Stimulated activated CD8-positive, alpha-beta memory T cell treated with anti-CD3 and anti-CD28 coated beads, Interleukin-4, amount 100 ng/mL, for 1 hour (primary cell): ENCODE measurements at places on chromosomes 12 and 14.

DNA sequence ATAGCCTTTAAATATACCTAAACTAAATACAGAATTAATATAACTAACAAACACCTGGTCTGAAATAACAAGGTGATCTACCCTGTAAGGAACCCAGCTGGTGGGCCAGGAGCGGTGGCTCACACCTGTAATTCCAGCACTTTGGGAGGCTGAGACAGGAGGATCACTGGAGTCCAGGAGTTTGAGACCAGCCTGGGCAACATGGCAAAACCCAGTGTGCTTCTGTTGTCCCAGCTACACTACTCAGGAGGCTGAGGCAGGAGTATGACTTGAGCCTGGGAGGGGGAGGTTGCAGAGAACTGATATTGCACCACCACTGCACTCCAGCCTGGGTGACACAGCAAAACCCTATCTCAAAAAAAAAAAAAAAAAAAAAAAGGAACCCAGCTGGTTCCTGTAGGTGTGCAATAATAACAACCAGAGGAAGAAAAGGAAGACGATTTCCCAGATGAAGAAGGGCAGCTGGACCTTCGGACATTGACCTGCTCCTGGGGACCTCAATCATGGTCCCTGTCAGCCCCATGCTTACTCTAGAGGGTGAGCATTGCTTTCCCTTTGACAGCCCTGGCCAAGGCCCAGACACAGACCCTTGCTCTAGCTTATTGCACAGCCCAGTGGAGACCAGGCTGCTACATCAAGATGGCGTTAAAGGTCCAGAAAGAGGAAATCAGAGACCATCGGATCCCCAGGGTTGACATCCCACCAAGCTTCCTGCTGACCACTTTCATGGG is 5.4 kb downstream of the FOS start:
- no peak for DNase-seq

DNA sequence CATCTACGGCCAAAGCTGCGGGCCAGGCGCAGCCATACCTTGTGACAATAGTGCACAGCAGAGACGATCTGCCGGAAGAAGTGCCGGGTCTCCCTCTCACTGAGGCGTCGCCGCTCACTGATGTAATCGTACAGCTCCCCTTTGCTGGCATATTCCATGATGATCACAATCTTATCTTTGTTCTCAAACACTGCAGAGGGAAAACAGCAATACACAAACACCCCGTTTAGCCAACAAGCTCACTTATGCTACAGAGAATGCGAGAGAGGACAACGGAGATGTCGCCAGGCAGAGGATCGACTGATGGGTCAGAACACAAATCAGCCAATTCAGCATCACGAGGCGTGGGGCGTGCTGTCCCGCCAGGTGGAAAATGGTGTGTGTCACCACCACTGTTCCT is 52.1 kb downstream of the NUAK1 start:
- DNase-seq: no peak

GRCh38 chr12:116599285-116600136 is 40.3 kb downstream of the MAP1LC3B2 start:
- DNase-seq: peak; percentile 26

- no peak for DNase-seq
Observed at GRCh38 chr14:66009089-66009488, 477.1 kb upstream of the CCDC196 start.

GRCh38 chr12:101698800-101699347 is 1.4 kb downstream of the CHPT1 start:
- DNase-seq: no peak

- no peak for DNase-seq
Observed at GRCh38 chr14:55433880-55434804, 6.3 kb downstream of the TBPL2 start.

DNA sequence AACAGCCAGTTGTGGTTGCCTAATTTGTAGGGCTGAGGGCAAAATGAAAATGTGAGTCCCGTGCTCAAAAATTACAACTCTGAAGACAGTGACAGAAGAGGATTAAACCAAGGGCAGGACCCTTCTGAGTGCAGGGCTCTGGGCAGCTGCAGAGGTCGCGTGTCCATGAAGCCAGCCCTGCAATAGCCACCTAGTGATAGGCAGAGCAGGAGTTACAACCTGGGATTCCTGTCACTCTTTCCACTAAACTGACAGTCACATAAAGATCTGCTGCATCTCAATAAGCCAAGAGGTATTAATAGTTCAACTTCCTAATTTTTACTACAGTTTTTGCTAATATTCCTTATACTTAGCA is 94.1 kb downstream of the SLC2A13 start:
- no peak for DNase-seq
